K562 (cell line): ENCODE measurements at places on chromosomes 6 and 20.

DNA sequence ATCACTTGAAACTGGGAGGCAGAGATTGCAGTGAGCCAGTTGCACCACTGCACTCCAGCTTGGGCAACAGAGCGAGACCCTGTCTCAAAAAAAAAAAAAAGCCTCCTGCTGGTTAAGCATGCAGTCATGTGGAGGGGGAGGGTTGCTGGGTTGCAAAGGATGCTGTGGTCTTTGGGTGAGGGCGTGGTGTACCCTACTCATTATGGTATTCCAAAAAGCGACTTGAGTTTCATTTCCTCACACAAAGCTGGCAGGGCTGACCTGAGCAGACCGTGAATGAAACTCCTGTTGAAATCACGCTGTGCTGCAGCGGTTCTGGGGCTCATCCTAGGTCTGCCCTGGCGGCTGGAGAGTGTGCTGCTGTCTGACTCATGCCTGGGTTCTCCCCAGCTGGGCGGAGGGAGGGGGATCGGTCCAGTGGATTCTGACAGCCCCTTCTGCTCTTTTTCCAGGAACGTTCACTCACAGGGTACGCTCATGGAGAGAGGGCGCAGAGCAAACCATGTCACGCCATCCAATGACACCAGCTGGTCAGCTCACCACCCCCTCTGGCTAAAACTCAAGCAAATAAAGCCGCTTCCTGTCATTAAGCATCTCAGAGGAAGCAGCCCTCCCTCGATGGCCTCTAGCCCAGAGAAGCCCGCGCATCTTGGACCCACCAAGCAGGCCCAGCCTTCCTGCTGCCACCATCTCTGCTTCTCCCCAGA lies 166.2 kb downstream of the SCML4 start:
- no peak overlapping the region for H3K4me3 ChIP-seq
- H3K36me3 ChIP-seq: no peaks in the 10 kb centered on the region
- no peak overlapping the region for H3K27ac ChIP-seq
- DNase-seq: no peak

- DNase-seq: no peak
- no peak overlapping the region for H3K4me3 ChIP-seq
- no peaks in the 10 kb centered on the region for H3K27me3 ChIP-seq
- no peak overlapping the region for H3K27ac ChIP-seq
- peaks cover 2% of the 10 kb centered on the region; the same call in 2 of the 3 replicates for H3K4me1 ChIP-seq
These were observed 42.9 kb downstream of the UQCC1 start for GRCh38 chr20:35368666-35369423.

GRCh38 chr6:130841128-130841728 lies 14.0 kb downstream of the SMLR1 start:
- H3K4me3 ChIP-seq: no peak overlapping the region
- no peaks in the 10 kb centered on the region for H3K4me1 ChIP-seq
- H3K27me3 ChIP-seq: no peaks in the 10 kb centered on the region
- H3K36me3 ChIP-seq: no peaks in the 10 kb centered on the region
- no peak for DNase-seq

GRCh38 chr20:1184638-1185315 lies at the start of gene TMEM74B:
TMEM74B (minus strand) TSS chr20:1184981; CDS start chr20:1183801, 1,180 bp downstream.
- peaks cover 20% of the 10 kb centered on the region; the same call in 2 of the 3 replicates for H3K36me3 ChIP-seq
- H3K4me1 ChIP-seq: peaks cover 63% of the 10 kb centered on the region
- no peaks in the 10 kb centered on the region for H3K27me3 ChIP-seq

- no peaks in the 10 kb centered on the region for H3K36me3 ChIP-seq
- peak overlapping the region; percentile 39 for H3K4me3 ChIP-seq
- peaks cover 15% of the 10 kb centered on the region for H3K27me3 ChIP-seq
- H3K4me1 ChIP-seq: peaks cover 8% of the 10 kb centered on the region
These were observed 35.3 kb downstream of the C6orf52 start for GRCh38 chr6:10658910-10659698.
